ENCODE measurements at places on chromosomes 7 and 10. TPM values are rescaled to one million over a fixed set of nuclear protein-coding genes. Genes with fewer than 3 reads are reported as not detected.
A peak's percentile ranks its signal among the peaks of the same experiment; 100 is the strongest.

The TMEM209 gene
- 18.3 TPM for total RNA-seq

The MYL10 gene
- total RNA-seq = not detected

The STAM gene
- 35.4 TPM for total RNA-seq

The HPSE2 gene
- 3.4 TPM for total RNA-seq

The CABCOCO1 gene
- not detected for total RNA-seq

GRCh38 chr7:31873816-31874597 is 187.0 kb downstream of the PPP1R17 start:
- no peak for DNase-seq
- no peaks in the 10 kb centered on the region for H3K36me3 ChIP-seq
- H3K27me3 ChIP-seq = no peaks in the 10 kb centered on the region
- H3K27ac ChIP-seq = no peak overlapping the region

- H3K4me1 ChIP-seq = no peaks in the 10 kb centered on the region
- H3K27ac ChIP-seq = no peak overlapping the region
- peaks cover 10% of the 10 kb centered on the region for H3K36me3 ChIP-seq
- no peak for DNase-seq
These were observed 152.7 kb downstream of the MAD1L1 start for GRCh38 chr7:2080060-2080387.

GRCh38 chr10:85918371-85918770 is 448.2 kb downstream of the GRID1 start:
- H3K4me3 ChIP-seq = no peak overlapping the region
- H3K36me3 ChIP-seq = no peaks in the 10 kb centered on the region
- no peaks in the 10 kb centered on the region for H3K4me1 ChIP-seq
- no peak for DNase-seq
- H3K27me3 ChIP-seq = no peaks in the 10 kb centered on the region

- H3K4me3 ChIP-seq = no peak overlapping the region
- no peak for DNase-seq
- H3K4me1 ChIP-seq = no peaks in the 10 kb centered on the region
These were observed 60.5 kb upstream of the RNF32 start for GRCh38 chr7:156580036-156580435.

GRCh38 chr7:130393841-130394411 is 13.6 kb downstream of the CPA1 start:
- no peaks in the 10 kb centered on the region for H3K36me3 ChIP-seq
- H3K4me3 ChIP-seq = no peak overlapping the region
- H3K27me3 ChIP-seq = no peaks in the 10 kb centered on the region
- H3K4me1 ChIP-seq = peaks cover 12% of the 10 kb centered on the region
- no peak for DNase-seq

GRCh38 chr10:6321880-6322279 is 119.1 kb downstream of the PFKFB3 start:
- no peaks in the 10 kb centered on the region for H3K36me3 ChIP-seq
- DNase-seq = no peak
- no peaks in the 10 kb centered on the region for H3K4me1 ChIP-seq
- no peak overlapping the region for H3K27ac ChIP-seq
- no peaks in the 10 kb centered on the region for H3K27me3 ChIP-seq
- H3K4me3 ChIP-seq = no peak overlapping the region

DNA sequence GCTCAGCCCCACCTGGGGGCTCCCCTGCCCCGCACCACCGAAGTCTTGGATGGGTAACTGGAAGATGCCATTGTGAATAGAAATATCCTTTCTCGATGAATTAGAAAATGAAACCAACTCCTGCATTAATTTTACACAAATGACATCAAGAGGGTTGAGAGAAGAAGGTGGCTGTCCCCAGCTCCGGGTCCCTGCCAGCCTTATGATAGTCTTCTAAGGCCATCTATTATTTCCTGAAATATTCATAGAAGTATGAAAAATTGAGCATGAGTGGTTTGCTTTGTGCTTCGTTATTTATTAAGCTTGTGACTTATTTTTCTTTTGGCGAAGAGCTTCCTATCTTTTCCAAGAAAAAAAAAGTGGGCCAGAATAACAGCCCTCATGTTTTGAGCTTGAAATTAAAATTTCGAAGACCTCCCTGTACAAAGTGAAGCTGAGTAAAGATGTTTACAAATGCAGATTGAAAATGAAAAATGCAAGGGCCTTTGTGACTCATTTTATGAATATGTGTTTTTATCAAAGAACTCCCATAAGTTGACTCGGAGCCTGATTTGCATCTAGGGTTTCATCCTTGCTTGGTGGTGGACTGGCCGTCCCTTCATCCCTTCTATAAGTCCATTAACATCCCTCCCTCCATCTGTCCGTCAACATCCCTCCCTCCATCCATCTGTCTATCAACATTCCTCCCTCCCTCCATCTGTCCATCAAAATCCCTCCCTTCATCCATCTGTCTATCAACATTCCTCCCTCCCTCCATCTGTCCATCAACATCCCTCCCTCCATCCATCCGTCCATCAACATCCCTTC is 20.5 kb upstream of the CFAP46 start:
- H3K36me3 ChIP-seq = no peaks in the 10 kb centered on the region
- H3K27me3 ChIP-seq = peaks cover 1% of the 10 kb centered on the region
- H3K4me3 ChIP-seq = peak overlapping the region; percentile 72
- H3K27ac ChIP-seq = peak overlapping the region; percentile 11

DNA sequence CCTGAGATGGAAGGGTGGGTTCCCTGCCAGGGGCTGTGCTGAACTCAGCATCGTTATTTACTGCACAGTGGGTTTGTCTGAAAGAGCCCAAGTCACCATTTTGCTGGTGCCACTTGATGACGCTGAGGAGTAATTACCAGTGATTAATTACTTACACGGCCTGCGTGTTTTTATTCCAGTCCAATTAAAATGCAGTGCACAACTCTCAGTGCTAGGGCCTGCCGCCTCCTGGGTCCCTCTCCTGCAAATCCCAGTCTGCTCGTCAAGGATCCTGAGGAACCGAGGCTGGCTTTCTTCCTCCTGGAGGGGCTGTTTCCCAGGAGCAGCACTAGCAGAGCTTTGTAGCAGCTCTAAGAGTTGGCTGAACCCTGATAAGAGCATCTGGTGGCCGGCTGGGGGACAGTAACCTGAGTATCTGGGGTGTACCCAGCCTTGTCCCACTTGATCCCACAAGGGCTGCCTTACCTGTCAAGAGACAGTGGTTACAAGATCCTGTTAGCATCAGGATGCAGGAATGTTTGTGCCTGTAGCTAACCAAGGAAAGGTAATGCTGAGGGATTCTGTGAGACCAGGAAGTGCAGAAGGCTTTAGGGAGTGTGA is 45.1 kb upstream of the LRRC4 start:
- DNase-seq = no peak
- no peaks in the 10 kb centered on the region for H3K4me1 ChIP-seq
- peaks cover 34% of the 10 kb centered on the region for H3K36me3 ChIP-seq
- no peak overlapping the region for H3K27ac ChIP-seq
- no peaks in the 10 kb centered on the region for H3K27me3 ChIP-seq

- H3K36me3 ChIP-seq = peaks cover 5% of the 10 kb centered on the region
- no peak overlapping the region for H3K27ac ChIP-seq
- no peaks in the 10 kb centered on the region for H3K4me1 ChIP-seq
- H3K4me3 ChIP-seq = no peak overlapping the region
These were observed 31.1 kb downstream of the POT1 start for GRCh38 chr7:124898531-124898930.

DNA sequence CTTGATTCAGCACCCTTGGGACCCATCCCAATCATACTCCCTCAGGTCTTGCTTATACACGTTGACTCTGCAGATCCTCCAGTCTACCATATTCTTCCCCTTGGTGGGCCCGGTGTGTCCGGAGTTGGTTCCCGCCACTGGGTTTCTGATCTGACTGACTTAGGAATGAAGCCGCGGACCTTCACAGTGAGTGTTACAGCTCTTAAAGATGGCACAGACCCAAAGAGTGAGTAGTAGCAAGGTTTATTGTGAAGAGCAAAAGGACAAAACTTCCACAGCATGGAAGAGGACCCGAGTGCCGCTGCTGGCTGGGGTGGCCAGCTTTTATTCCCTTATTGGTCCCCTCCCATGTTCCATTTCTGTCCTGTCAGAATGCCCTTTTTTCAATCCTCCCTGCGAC is 5.9 kb upstream of the GDF10 start:
- H3K36me3 ChIP-seq = no peaks in the 10 kb centered on the region
- H3K27ac ChIP-seq = no peak overlapping the region
- no peaks in the 10 kb centered on the region for H3K27me3 ChIP-seq
- H3K4me3 ChIP-seq = no peak overlapping the region

DNA sequence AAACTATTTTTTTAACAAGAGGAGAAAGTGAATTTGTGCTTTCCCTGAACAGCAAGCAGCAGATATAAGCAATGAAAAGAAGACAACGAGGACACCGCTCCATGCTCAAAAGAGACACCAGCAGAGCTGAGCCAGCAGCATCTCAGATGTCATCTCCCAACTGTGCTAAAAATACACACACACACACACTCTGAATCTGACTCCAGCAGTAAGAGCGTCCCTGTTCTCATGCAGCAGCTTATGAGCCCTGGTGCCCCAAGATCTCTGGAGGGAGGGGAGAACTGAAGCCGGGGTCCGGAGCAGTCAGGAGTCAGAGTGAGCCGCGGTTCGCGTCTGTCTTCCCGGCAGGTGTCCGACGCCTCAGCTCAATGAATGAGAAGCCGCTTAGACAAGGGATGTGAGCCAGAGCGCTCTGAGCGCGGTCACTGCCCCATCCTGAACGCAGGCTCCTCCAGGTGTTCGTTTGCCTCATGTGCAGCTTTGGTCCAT is 49.2 kb downstream of the SVIL start:
- H3K4me1 ChIP-seq = peaks cover 20% of the 10 kb centered on the region
- no peaks in the 10 kb centered on the region for H3K36me3 ChIP-seq
- DNase-seq = no peak
- H3K27me3 ChIP-seq = no peaks in the 10 kb centered on the region

DNA sequence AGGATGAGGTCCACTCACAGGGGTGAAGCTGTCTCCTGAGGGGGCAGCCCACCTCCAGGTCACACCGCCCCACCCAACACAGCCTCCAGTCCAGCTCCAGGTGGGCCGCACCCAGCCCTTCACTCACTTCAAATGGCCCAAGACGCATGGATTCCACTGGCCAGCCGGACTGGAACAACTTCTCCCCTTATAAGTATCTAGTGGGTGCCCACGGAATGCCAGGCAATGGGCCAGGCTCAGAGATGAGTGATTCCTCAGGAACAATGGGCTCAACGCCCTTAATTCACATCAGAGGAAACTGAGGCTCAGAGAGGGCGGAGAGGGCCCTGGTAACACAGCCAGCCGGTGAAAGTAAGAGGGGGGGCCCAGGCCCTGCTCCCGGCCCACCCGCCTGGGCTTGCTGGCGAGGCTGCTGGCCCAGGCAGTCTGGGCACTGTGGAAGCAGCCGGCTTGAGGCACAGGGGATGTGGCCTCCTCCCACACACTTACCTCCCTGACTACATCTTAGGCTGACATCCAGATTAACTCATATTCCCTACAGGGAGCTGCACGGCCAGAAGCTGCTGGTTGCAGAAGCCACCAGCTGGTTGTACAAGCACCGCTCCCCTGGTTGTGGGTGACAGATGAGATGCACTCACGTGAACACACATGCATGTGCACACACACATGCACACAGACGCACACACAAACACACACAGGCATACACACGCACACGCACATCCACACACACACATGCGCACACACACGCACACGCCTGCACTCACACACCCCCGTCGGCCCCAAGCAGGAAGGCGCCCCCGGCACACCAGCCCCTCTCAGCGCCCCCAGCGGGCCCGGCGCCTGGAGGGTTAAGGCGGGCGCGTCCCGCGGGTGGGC is 1.0 kb upstream of the FAM20C start:
- peaks cover 31% of the 10 kb centered on the region for H3K4me1 ChIP-seq
- H3K36me3 ChIP-seq = peaks cover 10% of the 10 kb centered on the region
- peak overlapping the region; percentile 78 for H3K27ac ChIP-seq
- H3K27me3 ChIP-seq = no peaks in the 10 kb centered on the region

DNA sequence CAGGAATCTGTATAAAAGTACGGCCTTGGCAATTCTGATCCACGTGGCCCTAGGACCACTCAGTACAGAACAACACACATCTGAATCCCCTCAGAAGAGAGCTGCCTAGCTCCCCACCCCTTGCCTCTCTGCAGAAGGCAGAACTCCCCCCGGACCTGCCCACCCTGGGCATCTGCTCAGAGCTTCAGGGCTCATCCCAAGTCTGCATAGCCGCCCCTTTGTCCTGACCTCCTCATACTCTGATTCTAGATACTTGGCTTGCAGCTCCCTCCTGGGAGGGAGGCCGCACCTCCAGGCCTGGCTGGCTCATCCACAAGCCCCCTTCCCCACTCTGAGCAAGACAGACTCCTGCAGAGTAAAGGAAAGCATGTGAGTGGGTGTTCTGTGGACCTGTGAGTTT is 49.6 kb downstream of the GRID1 start:
- peak; percentile 40 for DNase-seq
- no peak overlapping the region for H3K27ac ChIP-seq
- H3K4me1 ChIP-seq = no peaks in the 10 kb centered on the region
- H3K27me3 ChIP-seq = no peaks in the 10 kb centered on the region
- H3K4me3 ChIP-seq = no peak overlapping the region
- no peaks in the 10 kb centered on the region for H3K36me3 ChIP-seq

DNA sequence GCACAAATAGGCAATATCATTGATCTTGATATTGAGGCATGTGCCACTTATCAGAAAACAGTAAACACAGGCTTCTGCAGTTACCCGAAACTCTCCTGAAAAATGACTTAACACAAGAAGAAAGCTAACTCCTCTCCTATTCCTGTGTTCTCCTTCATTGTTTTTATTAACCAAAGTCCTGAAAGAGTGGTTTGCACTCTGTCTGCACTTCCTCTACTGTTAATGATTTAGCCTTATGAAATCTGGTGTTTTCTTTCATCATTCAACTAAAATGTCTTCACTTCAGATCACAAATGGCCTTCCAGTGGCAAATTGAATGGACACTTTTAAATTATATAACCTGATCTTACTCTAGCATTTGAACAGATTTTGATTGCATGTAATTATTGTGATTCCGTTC is 630.6 kb upstream of the PHF14 start:
- H3K27ac ChIP-seq = no peak overlapping the region
- H3K27me3 ChIP-seq = no peaks in the 10 kb centered on the region
- no peak overlapping the region for H3K4me3 ChIP-seq
- no peaks in the 10 kb centered on the region for H3K36me3 ChIP-seq

- H3K27ac ChIP-seq = no peak overlapping the region
- H3K27me3 ChIP-seq = no peaks in the 10 kb centered on the region
- no peak overlapping the region for H3K4me3 ChIP-seq
- H3K36me3 ChIP-seq = no peaks in the 10 kb centered on the region
These were observed 242.8 kb downstream of the ELFN1 start for GRCh38 chr7:1912593-1913465.

DNA sequence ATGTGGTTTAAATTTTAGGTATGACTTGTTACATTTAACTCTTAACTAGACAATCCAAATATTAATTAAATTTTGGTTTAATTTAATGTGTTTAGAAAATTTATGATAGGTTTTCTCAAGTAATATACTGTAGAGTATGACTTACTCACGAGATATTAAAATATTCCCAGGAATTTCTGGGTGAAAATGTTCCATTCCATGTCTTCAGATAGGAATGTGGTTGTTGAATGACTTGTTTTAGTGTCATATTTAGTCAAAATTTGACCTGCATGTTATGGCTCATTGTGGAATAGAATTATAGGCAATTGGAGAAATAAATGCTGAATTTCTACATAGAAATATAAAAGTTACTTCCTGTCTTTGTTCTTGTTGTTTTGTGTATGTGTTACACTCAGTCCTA is 46.7 kb downstream of the SHOC2 start:
- no peaks in the 10 kb centered on the region for H3K36me3 ChIP-seq
- no peaks in the 10 kb centered on the region for H3K27me3 ChIP-seq
- peaks cover 5% of the 10 kb centered on the region for H3K4me1 ChIP-seq
- H3K27ac ChIP-seq = no peak overlapping the region
